NCI-H226 (cell line): ENCODE measurements at places on chromosomes 4 and X.

GRCh38 chr4:88953400-88953799 lies 103.6 kb downstream of the FAM13A start:
- DNase-seq = no peak

DNA sequence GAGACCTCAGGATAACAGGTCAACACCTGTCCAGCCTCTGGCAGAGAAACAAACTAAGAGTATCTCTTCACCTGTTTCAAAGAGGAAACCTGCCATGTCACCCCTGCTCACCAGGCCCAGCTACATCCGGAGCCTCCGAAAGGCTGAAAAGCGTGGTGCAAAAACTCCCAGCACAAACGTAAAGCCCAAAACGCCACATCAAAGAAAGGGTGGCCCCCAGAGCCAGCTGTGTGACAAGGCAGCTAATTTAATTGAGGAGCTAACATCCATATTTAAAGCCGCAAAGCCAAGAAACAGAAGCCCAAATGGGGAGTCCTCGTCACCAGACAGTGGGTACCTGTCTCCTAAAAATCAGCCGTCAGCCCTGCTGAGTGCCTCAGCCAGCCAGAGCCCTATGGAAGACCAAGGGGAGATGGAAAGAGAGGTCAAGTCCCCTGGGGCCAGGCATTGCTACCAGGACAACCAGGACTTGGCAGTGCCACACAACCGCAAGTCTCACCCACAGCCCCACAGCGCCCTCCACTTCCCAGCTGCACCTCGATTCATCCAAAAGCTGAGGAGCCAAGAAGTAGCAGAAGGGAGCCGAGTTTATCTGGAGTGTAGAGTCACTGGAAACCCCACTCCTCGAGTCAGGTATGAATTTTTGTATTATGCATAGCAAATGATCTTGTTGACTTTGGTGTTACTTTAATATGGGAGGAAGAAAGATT lies 15.1 kb downstream of the PALLD start:
- DNase-seq = no peak

DNA sequence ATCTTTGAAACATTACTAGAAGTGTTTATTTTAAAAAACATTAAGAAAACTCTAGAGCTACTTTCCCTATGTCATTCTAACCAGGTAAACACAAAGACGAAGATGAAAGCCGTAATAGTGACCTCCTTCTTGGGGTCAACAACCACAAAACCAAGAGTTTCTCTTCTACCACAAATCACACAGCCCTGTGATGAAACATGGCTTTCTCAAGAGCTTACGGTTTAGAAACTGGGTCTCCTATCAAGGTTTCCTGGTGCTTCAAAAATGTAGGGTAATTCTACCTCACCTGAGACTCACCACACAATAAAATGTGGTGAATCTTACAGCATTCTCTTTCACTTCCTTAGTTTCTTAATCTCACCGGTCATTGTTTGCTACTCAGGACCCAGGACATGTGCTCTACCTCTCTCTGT lies 50.9 kb downstream of the CORIN start:
- DNase-seq = no peak

DNA sequence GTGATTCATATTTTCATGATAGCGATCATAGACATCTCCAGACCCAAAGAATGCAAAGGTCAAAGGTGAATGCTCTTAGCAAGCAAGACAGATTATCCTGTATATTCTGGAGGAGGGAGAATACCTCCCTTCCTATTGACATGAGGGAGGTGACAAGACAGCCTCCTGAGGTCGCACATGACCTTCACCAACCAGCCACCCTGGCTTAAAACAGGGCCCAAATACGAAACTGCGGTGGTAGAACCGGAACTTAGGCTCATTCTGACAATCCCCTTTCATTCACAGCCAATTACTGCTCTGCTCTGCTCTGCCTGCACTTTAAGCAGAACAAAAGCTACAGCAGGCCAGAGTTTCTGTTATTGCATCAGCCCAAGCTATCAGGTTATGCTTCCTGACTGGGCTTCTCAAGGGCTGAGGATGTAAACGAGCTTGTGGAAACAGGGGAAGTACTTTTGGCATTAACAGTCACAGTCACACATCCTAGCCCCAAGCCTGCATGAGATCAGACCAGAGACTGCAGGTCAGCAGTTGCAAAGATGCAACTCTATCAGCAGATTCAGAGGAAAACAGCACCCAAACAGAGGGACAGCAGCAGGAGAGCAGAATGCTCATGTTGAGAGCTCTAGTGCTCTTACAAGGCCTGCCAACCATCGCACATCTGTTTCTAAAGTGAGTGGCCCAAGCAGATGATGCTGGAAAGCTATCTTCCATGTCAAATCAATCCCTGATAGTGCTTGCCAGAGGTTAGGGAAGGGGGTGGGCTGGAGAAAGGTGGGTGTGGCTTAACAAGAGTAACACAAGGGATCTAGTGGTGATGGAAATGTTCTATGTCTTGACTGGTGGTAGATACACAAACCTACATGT lies 51.3 kb upstream of the MAP3K15 start:
- no peak for DNase-seq

DNA sequence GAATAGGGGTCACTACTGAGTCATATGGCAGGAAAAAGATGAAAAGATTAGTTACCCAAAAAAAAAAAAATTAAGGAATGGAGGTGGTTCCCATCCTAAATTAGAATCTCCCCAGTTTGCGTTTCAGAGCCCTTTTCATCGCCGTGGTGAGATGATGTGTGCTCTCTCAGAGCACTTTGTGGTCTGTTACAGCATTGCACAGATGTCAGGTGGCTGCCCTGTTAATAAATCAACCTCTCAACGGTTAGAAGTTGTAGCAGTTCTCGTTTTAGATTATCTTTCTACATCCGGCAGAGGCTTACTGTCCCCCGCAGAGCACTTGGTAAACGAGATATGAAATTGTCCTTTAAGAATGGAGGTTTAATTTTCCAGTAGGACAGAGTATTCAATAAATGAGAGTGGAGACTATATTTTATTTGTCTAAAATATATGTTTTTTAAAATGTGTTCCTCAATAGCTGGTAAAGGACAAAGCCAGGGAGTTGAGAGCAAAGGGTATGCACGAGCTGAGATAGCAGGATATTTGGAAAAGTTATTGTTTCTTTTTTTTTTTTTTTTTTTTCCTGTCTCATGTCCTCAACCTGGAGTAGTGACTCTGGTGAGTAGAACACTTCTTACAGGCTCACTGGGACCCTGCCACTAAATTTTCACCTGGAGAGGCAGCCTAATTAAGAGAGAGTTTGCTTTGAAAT lies 26.9 kb downstream of the AFF1 start:
- peak; percentile 71 for DNase-seq

DNA sequence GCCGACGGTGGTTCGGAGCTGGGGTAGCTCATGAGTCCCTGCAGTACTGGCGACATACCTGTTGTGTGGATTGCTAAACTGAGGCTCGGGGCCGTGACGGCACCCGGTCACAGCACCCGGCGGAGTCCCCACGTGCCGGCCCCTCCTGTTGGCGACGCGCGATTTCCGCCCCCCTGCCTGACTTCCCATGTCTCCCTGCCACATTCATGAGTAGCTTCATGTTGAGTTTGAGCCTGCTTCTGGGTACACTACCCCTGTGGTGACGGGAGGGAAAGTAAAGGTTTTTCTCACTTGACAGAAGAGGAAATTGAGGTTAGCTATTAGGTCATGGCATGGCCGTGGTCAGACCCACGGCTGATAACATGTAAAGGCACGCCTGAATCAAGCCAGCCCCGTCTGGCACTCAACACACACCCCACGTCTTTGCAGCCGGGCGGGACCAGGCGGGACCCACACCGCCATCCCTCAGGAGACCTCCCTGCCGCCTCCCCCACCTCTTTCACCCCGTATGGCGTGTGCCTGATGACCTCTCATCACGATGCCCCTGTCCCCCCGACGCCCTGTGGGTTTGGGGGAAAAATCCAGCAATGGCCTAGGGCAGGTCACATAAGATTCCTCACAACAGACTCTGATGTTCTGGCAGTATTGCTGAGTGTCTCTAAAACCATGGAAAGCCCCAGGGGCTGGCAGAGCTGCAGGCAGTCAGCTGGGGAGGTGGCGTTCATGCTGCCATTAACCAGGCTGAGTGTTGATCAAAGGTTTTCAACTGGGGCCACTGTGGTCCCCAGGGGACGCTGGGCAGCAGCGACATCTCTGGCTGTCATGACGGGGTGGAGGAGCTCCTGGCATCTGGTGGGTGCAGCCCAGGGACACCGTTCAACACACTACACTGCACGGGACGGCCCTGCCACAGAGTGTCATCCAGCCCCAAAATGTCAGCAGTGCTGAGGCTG lies 29.2 kb downstream of the P2RY8 start:
- DNase-seq = peak; percentile 6

DNA sequence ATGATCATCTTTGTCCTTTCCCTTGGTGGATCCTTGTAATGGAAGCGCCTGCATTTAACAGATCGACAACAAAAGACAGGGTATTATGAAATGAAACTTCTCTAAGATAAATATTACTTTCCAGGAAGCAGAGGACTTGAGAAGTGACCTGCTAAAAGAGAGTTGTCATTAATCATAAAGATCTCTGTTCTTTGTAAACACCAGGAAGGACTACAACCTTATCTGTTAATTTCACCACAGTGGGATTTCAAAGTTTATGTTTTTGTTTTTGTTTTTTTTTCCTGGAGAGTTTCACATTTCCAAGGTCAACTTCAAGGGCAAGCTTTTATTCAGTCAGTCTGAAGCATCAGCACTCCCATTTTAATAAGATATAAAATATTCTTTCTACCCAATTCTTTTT lies 170.9 kb downstream of the RCHY1 start:
- no peak for DNase-seq

- no peak for DNase-seq
Measured at GRCh38 chr4:47383829-47384427, 79.6 kb downstream of the COMMD8 start.

GRCh38 chr4:2829321-2829932 lies 14.2 kb upstream of the ADD1 start:
- no peak for DNase-seq

DNA sequence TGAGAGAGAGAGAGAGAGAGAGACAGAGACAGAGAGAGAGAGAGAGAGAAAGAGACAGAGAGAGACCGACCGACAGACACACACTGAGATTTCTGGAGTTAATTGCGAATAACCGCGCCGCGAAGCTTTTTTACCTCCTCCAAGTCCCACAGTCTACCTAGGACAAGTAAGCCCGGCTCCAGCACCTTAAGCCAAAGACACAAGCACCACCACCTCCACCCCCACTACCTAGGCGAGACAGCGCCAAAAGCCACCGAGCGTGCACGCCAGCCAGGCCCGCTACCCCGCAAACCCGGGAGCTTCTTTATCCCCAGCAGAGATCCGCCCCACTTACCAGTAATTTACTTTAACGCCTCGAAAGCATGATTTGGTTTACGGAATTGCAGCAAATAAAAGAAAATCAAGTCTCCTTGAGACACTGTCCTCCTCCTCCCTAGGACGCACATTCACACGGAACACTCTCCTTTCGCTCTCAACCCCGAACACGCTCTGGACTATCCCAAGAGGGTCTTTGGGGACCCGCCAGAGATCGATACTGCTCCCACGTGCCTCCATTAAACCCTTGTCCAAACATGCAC lies 649.6 kb upstream of the DIPK2B start:
- no peak for DNase-seq

DNA sequence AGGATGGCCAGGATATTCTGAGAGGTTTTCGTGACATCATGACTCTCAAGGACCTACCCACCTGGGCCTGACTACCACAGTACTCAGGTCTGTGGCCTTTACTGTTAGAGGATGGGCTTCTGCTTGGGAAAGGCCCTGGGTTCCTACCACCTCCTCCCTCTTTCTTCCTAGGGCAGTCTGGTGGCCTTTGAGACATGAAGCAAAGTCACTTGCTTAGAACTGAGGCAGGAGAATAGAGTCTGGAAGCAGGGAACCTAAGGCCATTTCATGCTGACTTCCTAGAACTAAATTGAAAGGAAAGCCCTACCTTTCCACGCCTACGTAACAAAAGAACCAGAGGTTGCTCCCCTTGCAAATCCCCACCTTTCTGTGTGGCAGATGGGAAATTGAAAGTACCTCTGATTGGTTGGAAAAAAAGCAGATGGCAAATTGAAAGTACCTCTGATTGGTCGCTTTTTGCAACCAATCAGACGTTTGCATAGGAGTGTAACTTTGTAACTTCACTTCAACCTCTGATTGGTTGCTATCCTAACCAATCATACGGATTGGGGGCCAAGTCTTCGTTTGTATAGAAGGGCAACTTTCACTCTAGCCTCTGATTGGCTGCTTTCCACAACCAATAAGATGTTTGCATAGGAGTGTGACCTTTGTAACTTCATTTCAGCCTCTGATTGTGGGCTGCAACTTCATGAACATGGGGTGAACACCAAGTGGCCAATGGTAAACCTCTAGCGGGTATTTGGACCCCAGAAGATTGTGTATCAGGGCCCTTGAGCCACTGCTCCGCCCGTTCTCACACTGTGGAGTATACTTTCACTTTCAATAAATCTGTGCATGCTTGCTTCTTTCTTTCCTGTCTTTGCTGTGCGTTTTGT lies 9.9 kb upstream of the AKAP14 start:
- peak; percentile 11 for DNase-seq

GRCh38 chr4:32268863-32269262 lies 1548.7 kb downstream of the PCDH7 start:
- no peak for DNase-seq

GRCh38 chrX:311156-312129 lies 7.2 kb downstream of the GTPBP6 start:
- no peak for DNase-seq

DNA sequence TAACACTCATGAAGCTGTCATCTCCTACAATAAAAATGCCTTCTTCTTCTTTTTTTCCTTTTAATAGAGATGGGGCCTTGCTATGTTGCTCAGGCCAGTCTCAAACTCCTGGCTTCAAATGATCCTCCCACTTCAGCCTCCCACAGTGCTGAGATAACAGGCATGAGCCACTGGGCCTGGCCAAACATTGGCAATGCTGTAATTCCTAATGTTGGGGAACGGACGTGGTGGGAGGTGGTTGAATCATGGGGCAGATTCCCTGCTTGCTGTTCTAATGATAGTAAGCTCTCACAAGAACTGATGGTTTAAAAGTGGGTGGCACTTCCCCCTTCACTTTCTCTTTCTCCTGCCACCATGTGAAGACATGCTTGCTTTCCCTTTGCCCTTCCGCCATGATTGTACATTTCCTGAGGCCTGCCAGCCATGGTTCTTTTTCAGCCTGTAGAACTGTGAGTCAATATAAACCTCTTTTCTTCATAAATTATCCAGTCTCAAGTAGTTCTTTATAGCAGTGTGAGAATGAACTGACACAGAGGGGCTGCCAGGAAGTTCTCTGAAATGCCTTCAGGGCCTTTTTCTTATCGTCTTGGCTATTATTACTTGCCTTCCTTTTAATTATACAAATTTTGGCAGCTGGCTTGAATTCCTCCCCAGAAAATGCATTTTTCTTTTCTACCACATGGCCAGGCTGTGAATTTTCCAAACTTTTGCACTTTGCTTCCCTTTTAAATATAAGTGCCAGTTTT lies 93.0 kb downstream of the CENPC start:
- peak; percentile 79 for DNase-seq

DNA sequence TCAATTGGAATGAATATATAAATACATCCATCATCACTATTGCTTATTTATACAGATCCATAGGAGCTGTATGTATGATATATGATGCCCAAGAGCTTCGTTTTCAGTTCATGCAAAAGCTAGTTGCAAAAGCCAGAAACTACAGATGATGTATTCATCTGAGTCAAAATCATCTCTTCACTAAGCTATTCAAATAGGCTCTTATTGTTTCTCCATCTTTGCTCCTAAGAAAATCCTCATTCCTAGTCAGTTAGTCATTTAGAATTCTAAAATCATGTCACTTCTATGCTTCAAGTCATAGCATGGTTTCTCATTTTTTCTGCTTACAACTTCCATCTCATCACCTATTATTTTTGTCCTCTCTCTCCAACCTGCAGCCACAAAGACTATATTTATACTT lies 300.1 kb upstream of the TRAM1L1 start:
- DNase-seq = no peak
